ENCODE measurements at places on chromosomes 11 and 22.

DNA sequence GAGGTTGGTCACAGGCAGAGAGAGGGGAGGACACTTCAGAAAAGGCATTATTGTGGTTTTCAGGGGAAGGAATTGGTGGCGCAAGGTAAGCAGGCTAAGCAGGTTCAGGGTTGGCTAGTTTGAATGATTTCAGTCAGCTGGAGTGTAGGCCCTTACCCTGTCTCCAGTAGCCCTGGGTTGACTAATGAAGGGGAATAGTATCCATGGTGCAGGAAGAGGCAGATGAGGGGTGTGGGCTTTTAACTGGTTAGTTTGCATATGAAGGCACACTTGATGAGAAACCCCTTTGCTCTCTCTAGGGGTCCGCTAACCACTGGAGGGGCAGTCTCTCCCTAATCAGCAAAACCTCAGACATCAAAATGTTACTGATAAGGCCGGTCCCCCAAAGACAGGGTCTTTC, 249.7 kb downstream of the AASDHPPT start:
- DNase-seq: no peak

GRCh38 chr11:72541257-72541974, 107.1 kb upstream of the CLPB start:
- DNase-seq: no peak

- DNase-seq: no peak
These were observed 4.7 kb downstream of the TANGO2 start for GRCh38 chr22:20025401-20026203.

GRCh38 chr11:61333550-61334433, 764 bp downstream of the TKFC start:
- no peak for DNase-seq

DNA sequence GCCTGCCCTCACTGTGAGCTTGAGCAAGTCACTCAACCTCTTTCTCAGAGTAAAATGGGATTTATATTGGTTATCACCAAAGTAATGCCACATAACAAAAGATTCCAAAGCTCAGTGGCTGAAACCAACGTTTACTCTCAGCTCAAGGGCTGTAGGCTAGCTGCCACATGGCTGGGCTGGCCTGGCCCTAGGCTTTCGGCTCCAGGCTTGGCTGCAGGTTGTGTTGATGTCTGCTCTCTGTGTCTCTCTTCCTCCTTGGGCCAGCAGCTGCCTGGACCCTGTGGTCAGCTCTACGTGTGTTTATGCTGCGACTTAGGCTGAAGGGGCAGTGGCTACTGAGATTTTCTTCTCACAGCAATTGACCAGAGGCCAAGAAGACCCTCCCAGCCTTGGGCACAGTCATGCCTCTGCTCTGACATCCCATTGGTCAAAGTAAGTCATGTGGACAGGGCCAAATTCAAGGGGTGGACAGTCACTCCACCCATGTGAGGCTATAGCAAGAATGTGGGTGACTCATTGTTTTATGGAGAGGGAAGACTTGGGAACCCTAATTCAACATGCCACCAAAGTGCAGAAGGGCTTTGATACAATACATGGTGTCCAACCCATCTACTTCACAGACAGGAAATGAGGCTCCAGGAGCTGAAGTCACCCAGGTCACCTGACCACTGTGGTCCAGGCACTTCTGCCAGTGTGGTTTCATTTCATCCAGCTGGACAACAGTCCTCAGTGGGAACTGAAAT, 90.6 kb downstream of the TSPAN18 start:
- DNase-seq: no peak

GRCh38 chr11:206002-206384, 1.2 kb downstream of the BET1L start:
- DNase-seq: no peak

- DNase-seq: no peak
These were observed 47.1 kb upstream of the UCP3 start for GRCh38 chr11:74055938-74056337.

Data from stimulated activated CD8-positive, alpha-beta memory T cell treated with anti-CD3 and anti-CD28 coated beads, Interleukin-7, amount 100 ng/mL, for 4 hours (primary cell).